ENCODE measurements at places on chromosomes 11 and 22.

DNA sequence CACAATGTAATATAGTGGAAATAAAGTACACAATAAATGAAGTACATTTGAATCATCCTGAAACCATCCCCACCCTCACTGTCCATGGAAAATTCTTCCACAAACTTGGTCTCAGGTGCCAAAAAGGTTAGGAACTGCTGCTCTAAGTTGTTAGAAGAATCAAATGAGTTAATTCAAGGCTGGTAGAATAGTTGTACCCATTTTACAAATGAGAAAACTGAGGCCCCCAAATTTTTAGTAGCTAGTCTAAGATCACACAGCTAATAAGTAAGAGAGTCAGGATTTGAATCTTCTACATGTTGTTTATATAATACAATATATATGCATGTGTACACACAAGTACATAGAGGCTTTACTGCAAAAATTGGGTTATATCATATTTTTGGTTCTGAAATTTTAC lies 43.1 kb downstream of the MIAT start:
- DNase-seq: no peak

- DNase-seq: peak; percentile 42
Observed at GRCh38 chr11:117901601-117902000, 25.1 kb upstream of the FXYD6 start.

DNA sequence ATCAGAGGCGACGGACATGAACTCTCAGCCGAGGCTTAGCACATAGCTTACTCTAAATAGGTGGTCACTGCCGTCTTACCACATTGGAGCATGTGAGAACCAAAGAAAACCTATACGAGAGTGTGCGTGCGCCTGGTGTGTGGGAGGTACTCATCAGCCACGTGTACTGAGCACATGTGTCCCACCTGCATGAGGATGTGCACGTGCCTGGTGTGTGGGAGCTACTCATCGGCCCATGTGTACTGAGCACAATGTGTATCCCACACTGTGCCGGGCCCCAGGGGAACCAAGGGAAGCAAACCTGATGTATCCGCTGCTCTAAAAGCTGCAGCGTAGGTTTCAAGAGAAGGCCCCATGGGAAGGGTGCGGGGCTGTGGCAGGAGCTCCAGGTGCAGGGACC lies 56.4 kb downstream of the ANO1 start:
- DNase-seq: no peak

GRCh38 chr22:47090591-47091245 lies 328.3 kb downstream of the TBC1D22A start:
- DNase-seq: peak; percentile 61

- DNase-seq: no peak
Observed at GRCh38 chr11:35146074-35146521, 7.1 kb downstream of the CD44 start.

DNA sequence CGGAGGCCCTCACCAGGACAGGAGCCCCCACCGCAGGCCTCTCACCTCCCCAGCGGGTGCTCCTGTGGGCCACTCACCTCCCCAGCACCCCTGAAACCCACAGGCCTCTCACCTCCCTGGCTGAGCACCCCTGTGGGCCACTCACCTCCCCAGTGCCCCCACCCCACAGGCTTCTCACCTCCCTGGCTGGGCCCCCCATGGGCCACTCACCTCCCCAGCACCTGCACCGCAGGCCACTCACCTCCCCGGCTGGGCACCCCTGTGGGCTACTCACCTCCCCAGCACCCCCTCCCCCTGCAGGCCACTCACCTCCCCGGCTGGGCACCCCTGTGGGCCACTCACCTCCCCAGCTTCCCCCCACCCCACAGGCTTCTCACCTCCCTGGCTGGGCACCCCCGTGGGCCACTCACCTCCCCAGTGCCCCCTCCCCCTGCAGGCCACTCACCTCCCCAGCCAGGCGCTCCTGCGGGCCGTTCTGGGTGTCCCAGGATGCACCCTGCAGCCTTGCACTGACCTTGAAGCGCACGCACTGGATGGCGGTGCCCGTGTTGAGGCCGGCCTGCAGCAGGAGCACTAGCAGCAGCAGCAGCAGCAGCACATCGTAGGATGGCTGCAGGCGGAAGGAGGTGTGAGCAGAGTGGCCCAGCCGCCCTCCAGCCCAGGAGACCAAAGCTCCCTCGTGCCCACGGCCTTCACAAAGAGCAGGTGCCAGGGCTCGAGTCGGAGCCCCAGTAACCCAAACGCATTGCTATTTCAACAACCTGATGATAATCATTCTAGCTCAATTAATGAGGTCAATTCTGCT lies 5.7 kb upstream of the TTLL8 start:
- DNase-seq: no peak

DNA sequence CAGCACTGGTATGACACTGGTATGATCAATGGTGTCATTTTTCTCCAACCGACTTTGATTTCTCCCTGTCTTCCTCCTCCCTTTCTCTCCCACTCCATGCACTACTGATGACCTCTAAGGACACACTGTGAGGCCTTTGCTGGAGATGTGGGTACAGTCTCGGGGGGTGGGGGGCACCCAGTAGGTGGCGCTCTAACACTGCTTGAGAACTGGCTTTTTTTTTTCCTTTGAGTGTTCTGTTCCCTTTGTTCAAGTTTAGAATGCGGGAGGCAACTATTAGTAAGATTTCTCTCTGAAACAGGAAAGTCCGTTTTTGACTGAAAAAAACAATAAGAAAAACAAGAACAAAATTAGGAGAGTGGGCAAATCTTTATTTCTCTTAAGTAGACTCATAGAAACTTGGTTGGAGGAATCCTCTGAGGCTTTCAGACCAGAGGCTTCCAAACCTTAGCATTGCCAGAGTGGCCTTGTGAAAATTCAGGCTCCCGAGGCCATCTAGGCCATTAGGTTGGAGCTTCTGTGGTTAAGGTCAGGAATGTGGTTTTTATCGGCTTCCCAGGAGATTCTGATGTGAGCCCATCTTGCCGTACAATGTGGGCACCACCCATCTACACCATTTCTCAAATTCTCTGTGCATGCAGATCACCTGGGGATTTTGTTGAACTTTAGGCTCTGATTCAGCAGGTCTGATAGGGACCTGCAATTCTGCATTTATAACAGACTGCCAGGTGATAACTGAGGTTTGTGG lies 43.2 kb downstream of the PANX1 start:
- DNase-seq: peak; percentile 73

DNA sequence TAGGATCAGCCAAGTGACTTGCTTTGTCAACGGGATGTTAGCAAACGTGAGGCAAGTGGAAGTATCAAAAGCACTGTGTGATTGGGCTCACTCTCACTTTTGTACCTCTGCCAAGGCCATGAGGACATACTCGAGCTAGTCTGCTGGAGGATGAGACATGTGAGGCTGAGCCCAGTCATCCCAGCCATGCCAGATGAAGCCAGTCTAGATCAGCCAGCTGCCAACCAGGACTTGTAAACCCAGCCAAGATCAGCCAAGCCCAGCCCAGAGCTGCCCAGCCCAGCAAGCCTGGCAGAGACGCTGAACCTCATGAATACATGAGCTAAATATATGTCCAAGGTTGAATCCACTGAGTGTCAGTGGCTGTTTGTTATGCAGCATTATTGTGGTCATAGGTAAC lies 369.7 kb downstream of the MN1 start:
- no peak for DNase-seq

DNA sequence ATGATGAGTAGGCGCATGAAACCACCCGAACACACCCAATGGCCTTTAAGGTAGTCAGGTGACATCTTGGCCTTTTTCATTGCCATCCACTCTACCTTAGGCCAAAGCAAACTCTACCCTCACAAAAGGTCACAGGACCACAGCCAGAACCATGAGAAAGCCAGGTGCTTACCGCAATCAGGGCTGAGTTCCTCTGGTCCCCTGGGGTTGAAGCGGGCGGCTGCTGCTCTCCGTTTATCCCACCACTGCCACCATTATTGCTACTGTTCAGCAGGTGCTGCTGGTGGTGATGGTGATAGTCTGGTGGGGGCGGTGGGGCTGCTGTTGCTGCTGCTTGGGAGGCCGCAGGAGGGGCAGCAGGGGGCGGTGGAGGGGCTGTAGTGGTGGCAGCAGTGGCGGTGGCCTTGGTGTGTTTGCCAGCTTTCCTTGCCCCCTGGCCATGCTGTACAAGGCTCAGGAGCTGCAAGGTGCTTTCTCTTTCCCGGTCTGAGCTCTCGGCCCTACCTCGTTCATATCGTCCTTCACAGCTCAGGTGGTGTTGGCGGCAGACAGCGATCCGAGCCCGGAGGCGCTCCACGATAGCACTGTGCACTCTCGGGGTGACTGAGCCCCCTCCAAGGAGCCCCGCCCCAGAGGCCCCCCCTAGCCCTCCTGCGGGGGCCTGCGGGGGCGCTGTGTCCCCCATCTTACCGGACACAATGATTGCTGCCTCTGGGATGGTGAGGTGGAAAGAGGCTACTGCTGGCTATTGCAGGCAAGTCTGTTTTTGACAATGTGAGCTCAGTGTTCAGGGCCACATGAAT lies 1.6 kb downstream of the MAML2 start:
- DNase-seq: peak; percentile 76

GRCh38 chr11:115617767-115618166 lies 113.6 kb upstream of the CADM1 start:
- no peak for DNase-seq
